Spinal cord (tissue), 10 donors: ENCODE measurements at places on chromosomes 12 and 14.

DNA sequence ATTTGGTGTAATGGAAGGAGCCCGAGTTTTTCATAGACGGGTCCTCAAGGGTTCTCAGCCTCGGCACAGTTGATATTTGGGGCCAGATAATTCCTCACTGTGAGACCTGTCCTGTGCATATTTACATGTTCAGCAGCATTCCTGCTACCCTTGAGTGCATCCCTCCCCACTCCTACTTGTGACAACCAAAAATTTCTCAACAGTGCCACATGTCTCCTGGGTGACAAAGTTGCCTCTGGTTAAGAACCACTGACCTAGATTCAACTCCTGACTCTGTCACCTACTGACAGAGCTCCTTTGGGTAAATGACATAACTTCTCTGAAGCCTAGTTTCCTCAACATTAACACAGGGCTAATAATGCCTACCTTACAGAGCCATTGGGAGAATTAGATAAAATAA, 60.4 kb downstream of the TTC9 start:
- no peak for DNase-seq

GRCh38 chr14:42947991-42948390, 1341.3 kb downstream of the LRFN5 start:
- no peak for DNase-seq

- no peak for DNase-seq
Measured at GRCh38 chr12:91926848-91927247, 218.8 kb downstream of the BTG1 start.

DNA sequence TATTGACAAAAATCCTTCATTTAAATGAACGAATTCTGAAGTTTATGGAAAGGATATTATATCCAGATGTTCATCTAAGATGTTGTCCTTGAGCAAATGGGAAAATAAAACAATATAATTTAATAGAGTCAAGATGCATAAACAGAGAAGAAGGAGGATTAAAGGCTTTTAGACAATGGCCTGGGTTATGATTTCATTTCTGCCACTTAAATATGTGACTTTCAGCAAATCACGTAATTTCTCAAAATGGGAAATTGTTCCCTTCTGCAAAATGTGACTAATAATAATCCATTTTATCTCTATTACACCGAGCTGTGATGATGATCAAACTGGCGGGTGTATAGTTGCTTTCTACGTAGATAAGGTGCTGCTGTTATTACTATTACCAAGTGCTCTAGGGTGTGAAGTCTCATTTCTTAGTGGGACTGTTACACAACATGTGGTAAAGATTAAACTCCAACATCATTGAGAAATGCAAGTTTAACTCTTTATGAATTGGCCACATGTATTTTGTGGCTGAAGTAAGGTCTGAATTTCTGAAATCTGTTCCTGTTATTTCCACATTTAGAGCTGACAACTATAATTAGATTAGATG, 157.0 kb downstream of the MYRFL start:
- no peak for DNase-seq

GRCh38 chr14:35300228-35300627, 8.0 kb downstream of the PSMA6 start:
- DNase-seq, result no peak

DNA sequence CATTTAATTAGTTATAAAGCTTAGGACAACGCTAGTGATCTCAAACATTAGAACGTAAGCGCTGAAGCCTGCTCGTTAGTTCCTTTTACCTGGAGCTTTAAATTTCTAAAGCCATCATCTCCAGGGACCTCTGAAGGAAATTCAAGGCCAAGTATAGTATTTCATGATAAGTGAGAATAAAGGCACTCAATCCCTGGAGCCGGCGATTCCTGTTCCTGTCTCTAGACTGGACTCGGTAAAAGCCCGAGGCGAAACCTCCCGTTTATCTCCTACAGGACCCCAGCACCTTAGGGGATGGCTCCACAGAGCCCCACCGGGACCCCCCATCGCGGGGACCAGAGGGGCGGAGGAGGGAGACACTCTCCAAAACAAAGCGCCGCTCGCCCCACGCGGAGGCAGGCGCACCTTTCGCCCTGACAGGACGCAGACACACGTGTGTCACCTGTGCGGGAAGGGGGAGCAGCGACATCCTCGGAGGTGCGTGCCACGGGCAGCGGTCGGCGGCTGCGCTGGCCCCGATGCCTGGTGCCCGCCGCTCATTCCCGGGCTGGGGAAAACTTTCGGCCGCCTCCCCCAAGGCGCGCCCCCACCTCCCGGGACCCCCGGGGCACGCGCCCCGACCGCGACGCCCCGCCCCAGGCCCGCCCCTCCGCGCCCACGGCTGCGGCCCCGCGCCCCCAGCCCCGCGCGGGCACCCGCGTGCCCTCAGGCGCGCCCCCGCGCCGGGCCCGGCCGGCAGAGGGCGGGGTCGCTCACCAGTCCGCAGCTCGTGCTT, 678 bp downstream of the RPS6KA5 start:
- DNase-seq, result no peak

GRCh38 chr12:28318273-28318672, 128.0 kb downstream of the CCDC91 start:
- DNase-seq, result no peak
